ENCODE measurements at places on chromosomes 7 and 10. TPM values are rescaled to one million over a fixed set of nuclear protein-coding genes. Genes with fewer than 3 reads are reported as not detected.
A peak's percentile ranks its signal among the peaks of the same experiment; 100 is the strongest.

DNA sequence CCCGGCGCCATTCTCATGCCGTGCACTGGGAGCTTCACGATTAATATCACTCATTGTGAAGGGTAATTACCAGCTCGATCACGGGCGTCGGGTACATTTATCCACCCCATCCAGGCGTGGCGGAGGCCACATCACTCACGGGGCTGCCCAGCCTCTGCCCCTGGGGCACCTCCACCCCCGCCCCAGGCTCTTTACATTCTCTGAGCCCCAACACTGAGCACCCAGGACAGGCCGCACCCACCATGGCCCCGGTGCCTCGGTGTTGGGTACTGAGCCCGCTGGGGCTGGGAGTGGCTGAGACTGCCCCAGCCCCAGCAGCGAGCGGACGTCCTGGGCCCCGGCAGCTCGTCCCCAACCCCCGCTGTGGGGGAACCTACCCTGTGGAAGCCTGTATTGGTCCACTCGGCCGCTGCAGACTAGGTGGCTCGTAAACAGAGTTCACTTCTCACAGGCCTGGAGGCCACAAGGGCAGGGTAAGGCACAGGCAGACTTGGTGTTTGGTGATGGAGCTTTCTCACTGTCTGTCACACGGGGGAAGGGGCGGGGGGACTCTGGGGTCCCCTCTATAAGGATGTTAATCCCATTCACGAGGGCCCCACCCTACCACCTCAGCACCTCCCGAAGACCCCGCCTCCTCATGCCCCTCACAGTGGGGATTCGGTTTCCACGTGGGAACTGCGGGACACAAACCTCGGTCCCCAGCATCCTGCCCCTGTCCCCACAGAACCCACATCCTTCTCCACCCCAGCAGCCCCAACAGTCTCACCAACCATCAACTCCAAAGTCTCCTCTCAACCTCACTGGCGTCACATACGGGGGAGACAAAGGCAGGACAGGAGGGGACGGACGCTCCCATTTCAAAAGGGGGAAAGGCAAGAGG is 184.1 kb downstream of the ELFN1 start:
- no peaks in the 10 kb centered on the region for H3K27me3 ChIP-seq
- H3K36me3 ChIP-seq, result no peaks in the 10 kb centered on the region
- no peak overlapping the region for H3K4me3 ChIP-seq
- DNase-seq, result no peak
- H3K4me1 ChIP-seq, result peaks cover 33% of the 10 kb centered on the region
- H3K27ac ChIP-seq, result no peak overlapping the region

DNA sequence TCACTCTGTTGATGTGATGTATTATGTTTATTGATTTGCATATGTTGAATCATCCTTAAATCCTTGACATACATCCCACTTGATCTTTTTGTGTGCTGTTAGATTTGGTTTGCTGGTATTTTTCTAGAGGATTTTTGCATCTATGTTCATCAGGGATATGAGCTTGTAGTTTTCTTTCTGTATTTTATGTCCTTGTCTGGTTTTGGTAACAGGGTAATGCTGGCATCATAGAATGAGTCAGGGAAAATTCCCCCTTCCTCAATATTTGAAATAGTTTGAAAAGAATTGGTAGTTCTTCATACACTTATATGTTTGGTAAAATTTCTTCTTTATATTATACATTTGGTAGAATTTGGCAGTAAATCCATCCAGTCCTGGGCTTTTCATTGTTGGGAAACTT is 89.4 kb upstream of the SLC13A1 start:
- no peaks in the 10 kb centered on the region for H3K36me3 ChIP-seq
- DNase-seq, result no peak
- no peak overlapping the region for H3K4me3 ChIP-seq
- no peak overlapping the region for H3K27ac ChIP-seq
- no peaks in the 10 kb centered on the region for H3K27me3 ChIP-seq
- H3K4me1 ChIP-seq, result no peaks in the 10 kb centered on the region

DNA sequence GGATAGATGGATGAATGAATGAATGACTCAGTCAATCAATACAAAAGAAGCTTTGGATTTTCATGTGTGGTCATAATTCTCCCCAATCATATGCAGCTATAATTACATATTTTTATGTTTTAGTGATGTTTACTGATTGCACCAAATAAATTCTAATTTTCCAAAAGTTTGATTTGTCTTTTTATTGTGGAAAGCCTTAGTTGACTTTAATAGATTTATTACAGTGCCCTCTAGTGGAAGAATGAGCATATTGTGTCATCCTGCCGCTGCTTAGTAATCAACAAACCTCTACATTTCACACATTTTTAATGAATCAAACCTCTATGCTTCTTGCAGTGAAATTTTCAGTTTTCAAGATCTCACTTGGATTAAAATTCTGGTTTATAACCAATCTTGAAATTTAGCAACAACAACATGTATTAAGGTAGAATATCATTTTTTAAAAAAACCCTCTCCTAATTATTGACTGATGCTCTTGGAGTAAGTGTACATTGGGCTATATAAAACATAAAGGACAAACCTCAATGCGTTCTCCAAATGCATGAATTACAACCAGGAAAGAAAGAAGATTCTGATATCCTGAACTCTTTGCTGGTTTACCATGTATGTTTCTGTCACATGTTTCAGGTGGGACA is 55.6 kb upstream of the PNLIP start:
- H3K27me3 ChIP-seq, result no peaks in the 10 kb centered on the region
- no peak overlapping the region for H3K27ac ChIP-seq
- H3K36me3 ChIP-seq, result no peaks in the 10 kb centered on the region
- H3K4me3 ChIP-seq, result no peak overlapping the region
- H3K4me1 ChIP-seq, result no peaks in the 10 kb centered on the region

GRCh38 chr10:9636216-9636615 is 1381.5 kb upstream of the CELF2 start:
- no peaks in the 10 kb centered on the region for H3K27me3 ChIP-seq
- no peak overlapping the region for H3K27ac ChIP-seq
- no peaks in the 10 kb centered on the region for H3K4me1 ChIP-seq

- H3K4me1 ChIP-seq, result no peaks in the 10 kb centered on the region
- no peak for DNase-seq
- H3K27me3 ChIP-seq, result no peaks in the 10 kb centered on the region
- no peak overlapping the region for H3K4me3 ChIP-seq
Observed at GRCh38 chr10:113261161-113261560, 291.7 kb upstream of the HABP2 start.

GRCh38 chr7:18894155-18894554 is 223.3 kb downstream of the TWIST1 start:
- H3K4me1 ChIP-seq, result peaks cover 7% of the 10 kb centered on the region
- no peak overlapping the region for H3K4me3 ChIP-seq
- no peaks in the 10 kb centered on the region for H3K36me3 ChIP-seq
- H3K27me3 ChIP-seq, result no peaks in the 10 kb centered on the region
- no peak overlapping the region for H3K27ac ChIP-seq

The TLL2 gene
- 0.12 TPM for total RNA-seq

The BMS1 gene
- 15.6 TPM for total RNA-seq

DNA sequence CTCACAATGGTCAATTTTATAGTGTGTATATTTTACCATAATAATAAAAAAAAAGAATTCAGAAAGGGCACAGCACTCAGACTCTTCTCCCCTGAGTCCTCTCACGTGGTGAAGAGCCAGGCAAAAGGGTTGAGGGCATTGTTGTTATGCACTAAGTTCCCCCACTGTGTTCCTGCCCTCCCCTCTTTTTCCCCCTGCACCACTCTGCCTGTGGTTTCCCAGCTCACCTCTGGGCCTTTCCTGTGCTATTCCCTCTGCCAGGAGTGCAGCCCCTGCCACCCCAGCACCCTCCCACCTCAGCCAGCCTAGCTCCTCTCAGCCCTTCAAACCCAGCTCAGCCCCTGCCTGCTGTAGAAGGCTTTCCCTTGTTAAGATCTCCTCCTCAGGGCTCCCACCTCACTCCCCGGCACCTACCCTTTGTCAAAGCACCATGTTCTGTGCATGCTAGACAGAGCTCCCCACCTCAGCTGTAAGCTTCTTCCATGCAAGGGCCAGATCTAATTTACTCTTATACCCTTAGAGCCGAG is 108.5 kb downstream of the KCNMA1 start:
- no peaks in the 10 kb centered on the region for H3K36me3 ChIP-seq
- H3K27me3 ChIP-seq, result no peaks in the 10 kb centered on the region
- no peak for DNase-seq
- H3K27ac ChIP-seq, result no peak overlapping the region
- H3K4me1 ChIP-seq, result no peaks in the 10 kb centered on the region
- H3K4me3 ChIP-seq, result no peak overlapping the region

DNA sequence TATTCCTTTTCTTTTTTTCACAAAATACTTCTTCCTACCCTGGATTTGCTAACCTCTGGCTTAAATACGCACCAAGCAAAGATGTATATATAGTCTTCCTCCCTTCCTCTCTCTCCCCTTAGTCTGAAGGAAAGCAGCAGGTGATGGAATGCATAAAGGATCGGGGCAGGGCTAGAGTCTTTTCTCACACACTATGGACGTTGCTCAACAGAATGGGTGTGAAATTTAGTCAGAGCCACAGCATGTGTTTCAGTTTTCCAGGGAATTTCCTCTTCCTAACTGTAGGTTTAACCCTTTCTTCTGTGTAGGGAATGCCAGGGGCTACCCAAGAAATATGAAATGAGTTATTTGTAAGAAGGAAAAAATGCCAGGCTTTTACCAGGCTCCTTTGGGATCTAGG is 71.4 kb upstream of the NFKB2 start:
- H3K27ac ChIP-seq, result no peak overlapping the region
- no peaks in the 10 kb centered on the region for H3K36me3 ChIP-seq
- no peak overlapping the region for H3K4me3 ChIP-seq
- DNase-seq, result no peak
- no peaks in the 10 kb centered on the region for H3K27me3 ChIP-seq
- H3K4me1 ChIP-seq, result peaks cover 1% of the 10 kb centered on the region

- no peak overlapping the region for H3K4me3 ChIP-seq
- DNase-seq, result peak; percentile 92
- peaks cover 21% of the 10 kb centered on the region for H3K4me1 ChIP-seq
Observed at GRCh38 chr10:125016611-125017202, 74.8 kb downstream of the ZRANB1 start.

DNA sequence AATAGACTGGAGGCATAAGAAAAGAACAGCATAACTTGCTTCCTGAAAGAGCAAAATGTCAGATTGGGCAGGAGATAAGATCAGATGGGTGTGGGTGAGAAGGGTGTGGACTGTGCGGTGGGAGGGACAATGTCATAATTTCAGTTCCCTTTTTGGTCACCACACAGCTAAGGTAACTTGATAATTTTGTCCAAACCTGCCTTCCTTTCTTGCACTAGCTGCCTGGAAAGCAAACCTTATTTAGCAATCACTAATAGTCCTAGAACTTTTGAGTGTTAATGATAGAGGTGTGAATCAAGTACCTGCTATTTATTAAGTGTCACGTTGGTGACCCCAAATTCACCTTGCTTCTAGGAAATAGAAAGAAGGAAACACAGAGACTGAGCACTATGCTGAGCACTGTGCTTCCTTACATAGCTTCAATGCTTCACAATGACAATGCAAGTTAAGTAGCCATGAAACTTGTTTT is 72.4 kb upstream of the SP4 start:
- no peak overlapping the region for H3K4me3 ChIP-seq
- no peak for DNase-seq
- no peaks in the 10 kb centered on the region for H3K4me1 ChIP-seq
- no peak overlapping the region for H3K27ac ChIP-seq
- H3K36me3 ChIP-seq, result no peaks in the 10 kb centered on the region

DNA sequence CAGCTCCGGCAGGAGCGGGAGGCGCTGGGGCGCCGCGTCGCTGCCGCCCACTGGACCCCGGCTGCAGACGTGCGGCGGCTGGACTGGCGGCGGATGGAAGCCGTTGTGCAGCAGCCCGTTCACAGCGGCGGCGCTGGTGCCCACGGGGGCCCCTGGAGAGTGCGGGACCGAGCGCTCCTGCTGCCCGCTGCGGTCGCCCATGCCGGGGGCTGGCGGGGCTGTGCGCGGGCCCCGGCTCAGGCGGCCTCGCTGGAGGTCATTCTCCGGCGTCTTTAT is 413 bp downstream of the PANK1 start:
- H3K27me3 ChIP-seq, result no peaks in the 10 kb centered on the region
- H3K36me3 ChIP-seq, result no peaks in the 10 kb centered on the region
- H3K4me1 ChIP-seq, result peaks cover 14% of the 10 kb centered on the region
- no peak for DNase-seq

GRCh38 chr10:93591065-93591808 is 9.8 kb downstream of the RBP4 start:
- H3K27ac ChIP-seq, result no peak overlapping the region
- DNase-seq, result no peak
- no peaks in the 10 kb centered on the region for H3K36me3 ChIP-seq
- no peak overlapping the region for H3K4me3 ChIP-seq
- no peaks in the 10 kb centered on the region for H3K27me3 ChIP-seq
- H3K4me1 ChIP-seq, result no peaks in the 10 kb centered on the region

- H3K27me3 ChIP-seq, result no peaks in the 10 kb centered on the region
- no peak overlapping the region for H3K4me3 ChIP-seq
- H3K27ac ChIP-seq, result no peak overlapping the region
- H3K36me3 ChIP-seq, result no peaks in the 10 kb centered on the region
Observed at GRCh38 chr7:17408245-17408903, 109.9 kb downstream of the AHR start.

The SFMBT2 gene
- 9.6 TPM for total RNA-seq

The BAMBI gene
- total RNA-seq, result 28.3 TPM

- DNase-seq, result no peak
- no peaks in the 10 kb centered on the region for H3K36me3 ChIP-seq
- no peaks in the 10 kb centered on the region for H3K4me1 ChIP-seq
- no peaks in the 10 kb centered on the region for H3K27me3 ChIP-seq
Observed at GRCh38 chr10:120051671-120052070, 159.1 kb downstream of the SEC23IP start.

The NEUROG3 gene
- not detected for total RNA-seq

DNA sequence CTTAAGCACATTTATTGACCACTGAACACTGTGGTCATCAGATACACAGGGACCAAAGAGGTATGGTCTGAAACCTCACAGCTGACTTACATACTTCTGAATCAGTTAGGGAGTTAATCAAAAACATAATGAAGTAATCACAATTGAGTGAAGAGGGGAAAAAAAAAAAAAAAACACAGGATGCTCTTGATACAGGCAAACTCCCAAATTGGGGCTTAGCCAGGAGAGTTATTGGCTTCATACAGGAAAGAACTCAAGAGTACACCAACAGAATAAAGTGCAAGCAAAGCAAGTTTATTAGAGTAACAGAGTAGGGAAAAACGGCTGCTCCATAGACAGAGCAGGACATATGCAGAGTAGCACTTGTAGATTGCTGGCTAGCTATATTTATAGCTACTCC is 917.0 kb downstream of the CNTNAP2 start:
- peak; percentile 59 for DNase-seq
- no peaks in the 10 kb centered on the region for H3K36me3 ChIP-seq
- H3K27me3 ChIP-seq, result no peaks in the 10 kb centered on the region
- H3K4me3 ChIP-seq, result no peak overlapping the region

The PRRT4 gene
- 0.82 TPM for total RNA-seq

DNA sequence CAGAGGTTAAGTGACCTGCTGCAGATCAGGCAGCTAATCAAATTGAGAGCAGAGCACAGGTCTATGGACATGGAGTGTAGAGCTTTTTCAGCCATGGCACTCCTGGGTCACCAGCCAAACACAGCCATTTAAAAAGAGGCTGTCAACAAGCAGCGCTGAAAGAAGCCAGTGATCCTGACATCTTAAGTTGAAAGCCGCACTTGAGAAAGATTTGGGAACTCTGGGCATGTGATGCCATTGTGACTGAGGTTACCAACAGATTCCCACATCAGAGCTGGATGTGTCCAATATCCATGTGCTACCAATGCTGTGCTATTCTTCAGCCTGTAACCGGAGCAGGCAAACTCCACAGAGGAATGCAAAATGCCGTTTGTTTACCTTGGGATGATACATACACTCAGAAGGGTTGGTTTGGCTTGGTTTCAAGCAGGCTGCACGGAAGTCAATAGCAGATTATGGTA is 56.2 kb upstream of the ABLIM1 start:
- no peaks in the 10 kb centered on the region for H3K27me3 ChIP-seq
- peak overlapping the region; percentile 84 for H3K27ac ChIP-seq
- peaks cover 10% of the 10 kb centered on the region for H3K4me1 ChIP-seq
- DNase-seq, result peak; percentile 84
- no peaks in the 10 kb centered on the region for H3K36me3 ChIP-seq

Measured in lung (tissue), 17 donors.